ENCODE measurements at places on chromosomes 6 and 20. TPM values are rescaled to one million over a fixed set of nuclear protein-coding genes. Genes with fewer than 3 reads are reported as not detected.
A peak's percentile ranks its signal among the peaks of the same experiment; 100 is the strongest.

GRCh38 chr6:42618686-42619085 lies 54.9 kb downstream of the UBR2 start:
- no peak for DNase-seq

DNA sequence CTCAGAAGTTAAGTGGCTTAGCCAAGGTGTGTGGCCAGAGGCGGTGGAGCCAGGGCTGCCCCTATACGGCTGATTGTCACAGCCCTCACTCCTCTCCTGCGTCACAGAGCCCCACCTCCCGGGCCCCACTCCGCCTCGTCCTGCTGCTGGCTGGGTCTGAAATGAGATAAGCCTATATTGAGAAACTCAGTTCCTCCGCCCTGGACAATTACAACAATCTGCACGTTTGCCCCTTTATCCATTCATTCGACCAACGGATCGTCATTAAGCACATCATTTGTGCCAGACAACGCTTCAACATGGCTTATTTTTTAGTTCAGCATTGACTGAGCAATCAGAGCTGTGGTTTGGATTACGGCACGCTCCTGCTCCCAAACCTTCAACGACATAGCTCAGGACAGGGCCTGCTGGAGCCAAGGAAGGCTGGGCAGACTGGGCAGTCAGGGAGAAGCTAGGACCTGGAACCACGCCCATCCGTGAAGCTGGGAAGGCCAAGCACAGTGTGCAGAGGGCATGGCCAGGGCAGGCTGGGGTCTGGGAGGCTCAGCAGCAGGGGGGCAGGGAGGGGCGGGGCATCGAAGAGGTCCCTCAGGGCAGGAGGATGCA lies 16.6 kb upstream of the EZR start:
- DNase-seq, result peak; percentile 30

DNA sequence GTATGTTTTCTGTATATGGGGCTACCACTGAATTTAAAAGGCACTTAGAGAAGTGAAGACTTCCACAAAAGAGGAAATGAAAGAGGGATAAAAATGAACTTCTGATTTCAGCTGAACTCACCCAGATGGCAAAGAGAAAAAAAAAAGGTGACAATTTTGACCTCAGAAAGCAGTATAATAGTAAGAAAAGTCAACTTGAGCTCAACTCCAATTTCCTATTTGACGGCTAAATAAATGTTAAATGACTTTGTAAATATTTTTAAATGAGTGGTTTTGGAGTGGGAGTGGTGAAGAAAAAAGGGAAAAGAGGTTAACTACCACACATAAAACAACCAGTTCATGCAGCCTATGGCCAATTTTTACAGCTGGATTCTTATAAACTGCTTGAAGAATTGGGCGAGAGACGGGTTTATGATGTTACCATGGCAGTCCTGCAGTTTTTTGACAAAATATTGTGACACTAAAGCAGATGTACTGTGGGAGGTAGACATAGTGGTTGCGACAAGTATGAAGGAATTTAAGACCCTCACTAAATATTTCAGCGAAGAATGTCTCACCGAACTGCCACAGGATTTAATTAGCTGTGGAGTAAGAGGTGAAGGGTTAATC lies 49.8 kb upstream of the ADTRP start:
- DNase-seq, result no peak

GRCh38 chr20:50724851-50725723 lies 6.3 kb upstream of the PARD6B start:
- DNase-seq, result peak; percentile 72

DNA sequence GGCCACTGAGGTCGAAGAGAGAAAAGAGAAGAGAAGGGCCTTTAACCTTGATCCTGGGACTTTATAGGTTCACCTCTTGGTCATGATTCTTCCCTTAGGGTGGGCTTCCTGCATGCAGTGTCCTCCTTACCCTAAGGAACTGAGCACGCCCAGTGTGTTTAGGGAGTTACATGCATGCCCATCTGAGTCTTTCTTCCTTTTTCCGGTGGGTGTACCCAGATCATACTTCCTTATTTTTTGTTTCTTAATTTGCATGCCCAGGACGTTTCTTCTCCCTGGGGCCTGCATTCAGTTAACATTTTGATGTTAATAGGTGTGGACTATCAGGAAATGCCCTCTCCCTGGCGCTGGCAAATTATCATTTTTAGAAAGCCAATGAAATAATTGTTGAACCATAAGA lies 91.5 kb downstream of the HTR1B start:
- no peak for DNase-seq

DNA sequence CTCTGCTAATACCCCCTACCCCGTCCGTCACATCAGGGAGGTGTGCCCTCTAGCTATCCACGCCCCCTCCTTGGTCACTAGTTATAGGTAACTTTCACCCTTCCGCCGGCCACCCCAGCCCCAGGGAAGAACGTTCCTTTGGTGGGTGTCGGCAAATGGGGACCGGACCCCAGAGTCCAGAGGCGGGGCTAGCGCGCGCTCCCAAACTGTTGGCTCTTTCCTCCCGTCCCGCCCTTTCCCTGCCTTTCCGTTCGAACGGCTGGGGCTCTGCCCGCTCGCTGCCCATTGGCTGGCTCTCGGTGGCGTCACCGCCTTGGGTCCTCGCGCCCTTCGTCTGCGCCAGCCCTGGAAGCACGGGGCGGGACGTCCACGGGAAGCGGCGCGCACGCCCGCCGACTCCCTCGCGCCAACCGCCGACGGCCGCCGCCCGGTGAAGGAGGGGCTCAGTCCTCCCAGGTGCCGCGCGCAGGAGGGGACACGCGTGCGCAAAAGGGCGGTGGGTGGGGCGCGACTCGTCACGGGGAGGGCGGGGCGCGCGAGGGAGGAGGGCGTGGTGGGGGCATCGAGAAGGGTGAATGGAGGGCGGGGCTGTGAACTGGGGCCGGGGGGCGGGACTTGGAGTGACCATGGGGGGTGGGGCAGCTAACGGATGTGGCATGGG lies 634 bp upstream of the PHF1 start:
- peak; percentile 99 for DNase-seq

- DNase-seq, result peak; percentile 34
Measured at GRCh38 chr6:26172608-26172968, 85.4 kb downstream of the HFE start.

GRCh38 chr6:11921017-11921438 lies 91.1 kb upstream of the HIVEP1 start:
- DNase-seq, result peak; percentile 29

DNA sequence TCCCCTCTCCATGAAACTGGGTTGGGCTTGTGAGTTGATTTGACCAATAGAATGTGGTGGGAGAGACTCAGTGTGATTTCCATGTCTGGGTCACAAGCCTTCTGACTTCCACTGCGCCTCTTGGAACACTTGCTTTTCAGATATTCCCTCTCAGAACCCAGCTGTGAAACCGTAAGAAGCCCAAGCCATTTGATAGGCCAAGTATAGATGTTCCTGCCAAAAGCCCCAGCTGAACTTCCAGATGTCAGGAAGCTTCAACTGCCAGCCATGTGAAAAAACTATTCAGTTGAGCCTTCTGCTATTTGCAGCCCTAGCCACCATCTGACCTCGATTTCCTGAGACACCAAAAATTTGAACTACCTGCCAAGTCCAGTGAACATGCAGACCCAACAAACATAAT lies 387.8 kb upstream of the GJE1 start:
- no peak for DNase-seq

GRCh38 chr6:159953091-159953601 lies 15.7 kb upstream of the IGF2R start:
- DNase-seq, result no peak

DNA sequence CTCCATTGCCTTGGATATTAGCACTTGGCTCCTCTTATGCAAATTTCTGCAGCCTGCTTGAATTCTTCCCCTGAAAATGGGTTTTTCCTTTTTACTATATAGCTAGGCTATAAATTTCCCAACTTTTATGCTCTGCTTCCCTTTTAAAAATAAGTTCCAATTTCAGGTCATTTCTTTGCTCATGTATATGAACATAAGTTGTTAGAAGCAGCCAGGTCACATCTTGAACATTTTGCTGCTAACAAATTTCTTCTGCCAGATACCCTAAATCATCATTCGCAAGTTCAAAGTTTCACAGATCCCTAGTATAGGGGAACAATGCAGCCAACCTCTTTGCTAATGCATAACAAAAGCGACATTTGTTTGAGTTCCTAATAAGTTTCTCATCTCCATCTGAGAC lies 34.5 kb upstream of the ENPP4 start:
- DNase-seq, result no peak

- DNase-seq, result no peak
Measured at GRCh38 chr6:116066789-116067188, 6.1 kb upstream of the FRK start.

GRCh38 chr6:7060769-7061516 lies 46.8 kb upstream of the RREB1 start:
- no peak for DNase-seq

DNA sequence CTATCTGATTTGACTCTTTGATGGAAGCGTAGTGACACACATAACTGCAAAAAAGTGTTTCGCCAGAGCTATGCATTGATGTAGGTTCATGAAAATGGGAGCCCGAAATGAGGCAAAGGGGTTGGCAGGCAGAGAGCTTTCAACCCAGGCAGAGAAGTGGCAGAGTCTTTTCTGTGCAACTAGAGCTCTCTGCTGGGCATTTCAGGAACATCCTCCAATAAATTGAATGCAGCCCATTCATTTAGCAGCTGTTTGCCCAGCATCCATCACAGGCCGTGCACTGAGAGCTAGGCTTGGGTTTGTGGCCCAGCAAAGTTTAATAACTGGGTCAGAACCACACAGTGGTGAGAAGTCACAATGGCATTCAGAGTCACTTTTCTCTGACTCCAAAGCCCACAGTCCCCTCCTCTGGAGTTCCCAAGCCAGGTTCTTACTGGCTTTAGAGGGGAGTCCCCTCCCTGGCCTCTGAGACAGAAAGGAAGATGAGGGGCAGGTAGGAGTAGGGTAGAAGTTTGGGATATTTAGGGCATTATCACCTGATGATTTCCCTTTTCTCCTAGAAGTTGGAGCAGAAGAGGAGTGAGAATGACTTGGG lies 31.8 kb upstream of the ELMO2 start:
- DNase-seq, result peak; percentile 65

- DNase-seq, result peak; percentile 49
Measured at GRCh38 chr20:49186535-49187329, 1.4 kb downstream of the STAU1 start.

DNA sequence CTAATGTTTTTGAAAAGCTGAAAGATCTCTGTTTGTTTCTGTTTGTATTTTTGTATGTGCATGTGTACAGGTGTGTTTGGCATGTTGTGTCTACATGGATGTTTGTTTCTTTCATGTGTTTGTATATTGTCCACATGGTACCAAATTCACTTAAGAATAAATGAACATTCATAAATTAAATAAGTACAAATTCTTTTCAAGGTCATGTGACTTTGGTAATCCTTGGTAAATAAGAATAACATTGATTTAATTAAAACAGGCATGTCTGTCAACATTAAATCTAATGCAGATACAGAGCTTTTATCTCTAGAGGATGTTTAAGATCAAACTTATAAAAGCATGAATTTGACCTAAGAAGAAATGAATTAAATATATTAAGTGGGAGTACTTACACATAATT lies 219.8 kb upstream of the EPHA7 start:
- no peak for DNase-seq

- DNase-seq, result no peak
Measured at GRCh38 chr6:6580225-6580856, 8.2 kb upstream of the LY86 start.

DNA sequence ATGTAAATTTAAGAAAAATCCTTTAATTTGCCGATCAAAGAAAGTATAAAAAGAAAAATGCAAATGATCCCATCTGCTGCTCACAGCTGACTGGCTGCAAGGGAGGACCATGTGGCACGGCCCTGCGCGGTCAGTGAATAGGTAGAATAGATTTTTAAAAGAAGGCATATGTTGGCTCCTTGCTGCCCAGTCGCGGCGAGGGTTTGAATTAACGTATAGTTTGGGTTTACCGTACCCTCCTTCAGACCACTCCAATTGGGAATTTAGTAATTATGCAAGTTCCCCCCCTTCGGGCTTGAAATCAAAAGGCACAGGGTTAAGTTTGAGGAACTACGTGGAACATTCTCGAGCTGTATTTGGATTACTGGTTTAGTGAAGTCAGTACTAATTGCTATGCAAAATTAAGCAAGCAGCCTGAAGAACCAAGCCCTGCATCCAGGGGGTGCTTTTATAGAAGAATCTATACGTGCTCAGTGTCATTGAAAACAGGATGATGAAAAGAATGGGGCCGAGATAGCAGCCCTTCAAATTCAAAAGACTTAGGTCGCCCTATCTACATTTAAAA lies 1.1 kb upstream of the BEND3 start:
- peak; percentile 67 for DNase-seq

GRCh38 chr20:37850724-37851355 lies 52.1 kb upstream of the VSTM2L start:
- no peak for DNase-seq

DNA sequence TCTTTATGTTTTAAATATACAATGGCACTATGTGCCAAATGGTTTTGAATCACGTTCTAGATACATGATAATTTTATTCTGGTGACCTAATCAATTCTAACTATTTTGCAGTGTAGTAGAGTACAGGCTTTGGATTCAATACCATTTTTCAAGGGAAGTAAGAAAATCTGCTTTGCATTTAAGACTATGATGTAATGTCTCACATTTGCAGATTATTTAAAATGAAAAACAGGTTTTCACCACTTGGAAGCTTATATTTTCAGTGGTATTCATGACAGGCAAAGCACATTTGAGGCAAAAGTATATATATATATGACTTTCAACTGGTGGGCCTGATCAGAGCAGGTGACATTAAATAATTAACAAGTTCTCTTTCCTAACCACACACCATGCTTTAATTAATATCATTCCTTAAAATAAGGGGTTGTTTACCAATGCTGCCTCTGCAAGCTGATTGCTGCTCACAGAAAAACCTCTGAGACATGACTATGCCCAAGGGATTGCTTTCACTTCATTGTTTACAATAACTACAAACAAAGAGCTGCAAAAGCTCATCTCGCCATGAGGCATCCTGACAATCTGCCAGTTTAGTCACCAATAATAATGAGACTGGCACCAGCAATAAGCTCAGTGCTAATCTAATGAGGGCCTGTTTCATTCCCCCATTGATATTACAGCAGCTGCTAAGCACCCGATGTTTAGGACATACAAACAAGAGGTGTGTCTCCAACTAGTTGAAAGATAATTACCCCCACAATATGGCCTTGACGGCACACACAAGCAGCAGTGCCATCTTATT lies 1176.0 kb upstream of the GJE1 start:
- DNase-seq, result peak; percentile 2

GRCh38 chr20:41011551-41012067 lies 17.0 kb upstream of the TOP1 start:
- no peak for DNase-seq

- DNase-seq, result no peak
Measured at GRCh38 chr6:77340331-77340730, 123.0 kb downstream of the HTR1B start.

Gene MRAP2
- total RNA-seq, result 0.75 TPM

Gene TP53TG5
- not detected for total RNA-seq

Gene PSORS1C1
- not detected for total RNA-seq

Gene KCNB1
- total RNA-seq, result 0.97 TPM

Gene JARID2
- 45.8 TPM for total RNA-seq

Gene UBE2J1
- total RNA-seq, result 43.0 TPM

Gene SCRT2
- not detected for total RNA-seq

Gene OLIG3
- not detected for total RNA-seq

Gene SYNDIG1
- total RNA-seq, result 1.0 TPM

Gene TSHZ2
- total RNA-seq, result 3.9 TPM

Gene ZSWIM3
- 3.7 TPM for total RNA-seq

Gene BFSP1
- total RNA-seq, result not detected

Gene HTR1E
- total RNA-seq, result not detected

Gene NFKBIE
- total RNA-seq, result 15.5 TPM

Measured in neural progenitor cell (in vitro differentiated cells).